ENCODE measurements at places on chromosomes 2 and 18.

DNA sequence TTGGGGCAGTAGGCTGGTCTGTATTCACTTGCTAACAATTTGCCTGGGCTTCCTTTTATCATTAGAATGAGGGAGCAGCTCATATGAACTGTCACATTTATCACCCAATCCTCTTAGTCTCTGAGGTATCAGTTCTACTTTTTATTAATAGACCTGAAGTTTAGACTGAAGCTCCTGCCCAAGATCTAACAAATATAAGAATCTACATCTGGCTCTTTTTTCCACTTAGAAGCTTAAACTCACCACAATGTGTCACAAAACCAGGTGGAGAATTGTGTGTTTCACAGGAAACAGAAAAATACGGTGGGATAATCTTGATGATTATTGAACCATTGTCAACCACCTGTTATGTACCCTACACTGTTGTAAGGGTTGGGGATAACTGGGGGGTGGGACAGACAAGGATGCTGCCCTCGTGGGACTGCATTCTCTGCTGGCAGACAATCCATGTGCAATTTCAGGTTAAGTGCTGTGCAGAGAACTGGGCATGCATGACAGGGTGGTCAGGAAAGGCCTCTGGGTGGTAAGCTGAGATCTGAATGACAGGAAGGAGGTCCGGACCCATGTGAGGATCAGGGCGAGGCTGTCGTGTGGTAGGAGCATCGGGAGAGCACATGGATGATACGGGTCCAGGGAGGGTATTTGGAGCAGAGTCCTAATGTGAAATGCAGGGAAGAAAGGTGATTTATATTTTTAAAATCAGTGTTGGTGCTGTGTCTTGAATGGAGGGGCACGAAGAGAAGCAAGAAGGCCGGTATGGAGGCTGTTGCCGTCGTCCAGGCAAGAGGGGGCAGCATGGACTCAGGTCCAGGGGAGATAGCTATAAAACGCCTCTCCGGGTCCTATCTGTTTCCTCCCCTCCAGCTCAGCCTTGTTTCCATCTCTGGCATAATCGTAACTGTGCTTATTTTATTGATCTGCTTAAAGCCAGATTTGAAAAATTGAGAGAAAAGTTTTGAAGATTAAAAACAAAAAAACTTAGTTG is 17.6 kb downstream of the MYL12B start:
- ATAC-seq = peak; percentile 12

DNA sequence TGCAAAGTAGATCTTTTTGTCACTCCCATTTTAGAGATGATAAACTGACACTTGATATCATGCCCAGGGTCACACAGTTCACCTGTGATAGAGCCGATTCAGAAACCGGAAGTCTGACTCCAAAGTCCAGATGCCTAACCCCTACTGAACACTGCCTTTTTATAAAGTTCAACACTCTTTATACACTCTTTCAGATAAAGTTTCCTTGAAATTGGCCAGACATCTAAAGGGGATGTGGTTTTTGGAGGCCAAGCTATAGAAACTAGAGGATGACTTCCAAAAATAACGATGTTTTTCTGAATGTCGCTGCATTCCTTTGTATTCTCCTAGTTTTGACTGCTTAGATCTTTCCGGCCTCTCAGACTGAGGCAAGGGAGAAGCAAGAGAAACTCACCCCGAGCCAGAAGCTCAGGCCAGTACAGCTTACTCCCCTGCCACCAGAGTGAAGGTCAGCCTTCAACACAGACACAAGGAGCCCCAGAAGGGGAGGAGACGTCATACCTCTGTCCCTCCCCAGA is 61.8 kb downstream of the NRP2 start:
- ATAC-seq = no peak

GRCh38 chr18:41666231-41666630 is 288.8 kb upstream of the PIK3C3 start:
- ATAC-seq = no peak

GRCh38 chr2:236862961-236863728 is 222.5 kb upstream of the COPS8 start:
- peak; percentile 66 for ATAC-seq

GRCh38 chr2:59658906-59659635 is 894.4 kb downstream of the BCL11A start:
- no peak for ATAC-seq

DNA sequence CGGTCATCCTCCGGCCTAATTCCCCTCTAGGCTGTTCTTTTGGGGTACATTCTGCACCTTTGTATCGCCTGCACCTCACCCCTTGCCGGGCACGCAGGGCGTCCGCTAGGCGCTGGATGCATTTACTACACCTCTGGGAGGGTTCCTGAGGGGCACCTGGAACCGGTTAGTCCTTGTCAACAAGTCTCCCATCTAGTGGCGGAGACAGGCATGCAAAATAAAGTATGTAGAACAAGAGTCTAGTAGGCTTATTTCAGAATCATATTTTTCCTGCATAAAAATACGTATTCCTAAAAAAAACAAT is 705 bp upstream of the TEX261 start:
- ATAC-seq = peak; percentile 79

DNA sequence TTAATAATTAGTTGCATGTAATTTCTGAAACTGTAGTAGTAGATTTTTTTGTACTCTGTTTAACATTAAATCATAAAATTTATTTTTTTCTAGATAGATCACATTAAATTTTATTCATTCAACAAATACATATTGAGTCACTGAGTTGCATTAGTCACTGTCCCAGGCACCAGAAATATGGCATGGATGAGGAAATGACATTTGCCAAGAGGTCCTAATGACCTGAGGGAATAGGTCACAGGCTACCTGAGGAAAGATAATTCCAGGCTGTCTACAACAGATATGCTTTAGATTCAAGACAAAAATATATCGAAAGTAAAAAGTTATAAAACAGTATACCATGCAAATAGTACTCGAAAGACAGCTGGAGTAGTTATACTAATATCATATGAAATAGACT is 852.4 kb upstream of the ACVR2A start:
- ATAC-seq = no peak

DNA sequence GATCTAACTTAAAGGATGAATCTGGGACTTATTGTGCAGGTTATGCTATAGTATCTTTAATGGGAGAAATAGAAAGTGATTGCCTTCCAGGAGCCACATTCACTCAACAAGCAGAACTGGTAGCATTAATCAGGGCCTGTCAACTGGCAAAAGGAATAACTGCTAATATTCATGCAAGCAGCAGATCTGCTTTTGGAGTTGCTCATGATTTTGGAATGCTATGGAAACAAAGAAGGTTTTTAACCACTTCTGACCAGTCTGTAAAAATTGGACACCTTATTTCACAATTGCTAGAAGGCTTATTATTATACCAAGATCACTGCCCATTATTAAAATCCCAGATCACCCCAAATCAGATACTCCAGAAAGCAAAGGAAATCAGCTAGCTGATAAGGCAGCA is 200.4 kb downstream of the MREG start:
- ATAC-seq = peak; percentile 47

DNA sequence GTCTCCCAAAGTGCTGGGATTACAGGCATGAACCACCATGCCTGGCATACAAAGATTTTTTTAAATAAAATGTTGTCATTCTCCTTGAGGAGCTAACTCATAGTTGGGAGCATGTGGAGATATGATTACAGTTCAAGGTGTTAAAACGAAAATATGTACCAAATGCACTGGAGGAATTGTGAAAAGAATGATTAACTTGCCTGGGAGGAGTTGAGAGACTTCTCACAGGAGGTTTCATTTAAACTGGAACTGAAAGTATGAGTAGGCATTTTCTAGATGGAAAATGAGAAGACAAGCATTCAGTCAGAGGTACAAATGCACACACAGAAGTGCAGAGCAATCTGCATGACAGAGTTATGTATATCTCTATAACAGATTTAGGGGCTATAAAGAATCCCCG is 126.6 kb upstream of the PDE1A start:
- ATAC-seq = no peak

- ATAC-seq = no peak
Observed at GRCh38 chr18:474416-474815, 26.1 kb downstream of the COLEC12 start.

GRCh38 chr2:182228741-182229140 is 198.1 kb downstream of the PDE1A start:
- peak; percentile 51 for ATAC-seq

DNA sequence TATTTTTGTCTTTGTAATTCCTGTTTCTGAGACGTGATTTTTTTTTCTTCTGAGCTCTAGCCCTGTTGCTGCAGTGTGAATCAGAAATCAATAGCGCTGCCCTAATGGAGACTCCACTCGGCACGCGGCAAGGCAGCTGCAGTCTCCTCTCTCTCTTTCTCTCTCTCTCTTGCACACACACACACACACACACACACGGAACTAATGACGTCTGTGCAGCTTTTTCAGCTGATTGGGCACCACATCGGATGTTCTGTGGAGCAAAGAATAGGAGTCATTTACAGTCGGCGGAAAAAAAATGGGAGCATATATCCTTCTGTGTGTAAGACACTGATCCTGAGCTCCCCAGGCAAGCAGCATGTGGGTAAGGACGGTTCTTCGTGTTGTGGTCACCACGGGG is 2.0 kb upstream of the MYT1L start:
- no peak for ATAC-seq

DNA sequence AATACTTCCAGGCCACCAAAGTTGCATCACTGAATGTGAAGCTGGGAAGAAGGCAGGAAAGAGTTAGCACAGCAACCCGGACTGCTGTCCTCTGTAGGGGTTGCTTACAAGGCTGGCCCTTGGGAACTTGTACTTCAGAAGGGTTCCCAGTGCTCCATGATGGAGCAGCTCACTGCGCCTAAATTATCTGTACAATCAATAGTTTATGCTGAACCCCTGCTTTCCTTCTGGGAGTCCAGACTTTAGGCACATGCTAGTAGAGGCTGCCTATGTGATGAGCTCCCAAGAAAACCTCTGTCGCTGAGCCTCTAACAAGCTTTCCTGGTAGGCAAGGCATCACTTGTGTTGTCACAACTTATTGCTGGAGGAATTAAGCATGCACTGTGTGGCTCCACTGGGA is 34.3 kb downstream of the XDH start:
- ATAC-seq = no peak

DNA sequence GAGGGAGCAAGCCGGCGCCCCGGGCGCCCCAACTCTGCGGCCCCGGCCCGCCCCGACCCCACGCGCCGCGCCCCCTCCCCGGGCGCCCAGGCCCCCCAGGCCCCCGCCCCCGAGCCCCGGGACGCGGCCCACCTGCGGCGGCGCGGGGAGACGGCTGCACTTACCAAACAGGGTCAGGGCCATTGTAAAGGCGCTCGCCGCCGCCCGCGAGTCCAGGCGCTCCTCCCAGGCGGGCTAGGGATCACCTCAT is 526 bp downstream of the CHN1 start:
- peak; percentile 66 for ATAC-seq

- ATAC-seq = peak; percentile 98
Observed at GRCh38 chr18:11518788-11519685, 90.4 kb upstream of the SLC35G4 start.

- no peak for ATAC-seq
Observed at GRCh38 chr18:50937183-50937582, 30.7 kb upstream of the ELAC1 start.

- 0 out of 3 replicates have a peak, but pooled peaks have one; percentile 44 for ATAC-seq
Observed at GRCh38 chr18:21134895-21135294, 23.3 kb upstream of the ROCK1 start.

DNA sequence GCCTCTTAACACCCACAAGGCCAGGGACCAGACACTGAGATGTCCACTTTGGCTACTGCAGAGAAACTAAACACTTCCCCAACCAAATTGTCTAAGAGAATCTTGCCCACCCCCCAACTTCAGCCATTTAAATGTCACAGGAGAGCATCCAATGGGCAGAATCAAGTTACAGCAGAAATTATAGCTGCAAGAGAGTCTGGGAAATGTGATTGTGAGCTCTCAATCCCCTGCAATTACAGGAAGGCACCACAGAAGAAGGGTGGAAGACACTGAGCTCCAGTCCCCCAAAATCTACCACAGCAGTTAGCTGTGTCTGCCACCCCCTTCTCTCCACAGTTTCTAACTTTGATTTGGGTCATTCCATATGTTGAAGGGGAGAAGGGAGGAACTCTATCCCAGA is 103.5 kb upstream of the ATL2 start:
- ATAC-seq = no peak

DNA sequence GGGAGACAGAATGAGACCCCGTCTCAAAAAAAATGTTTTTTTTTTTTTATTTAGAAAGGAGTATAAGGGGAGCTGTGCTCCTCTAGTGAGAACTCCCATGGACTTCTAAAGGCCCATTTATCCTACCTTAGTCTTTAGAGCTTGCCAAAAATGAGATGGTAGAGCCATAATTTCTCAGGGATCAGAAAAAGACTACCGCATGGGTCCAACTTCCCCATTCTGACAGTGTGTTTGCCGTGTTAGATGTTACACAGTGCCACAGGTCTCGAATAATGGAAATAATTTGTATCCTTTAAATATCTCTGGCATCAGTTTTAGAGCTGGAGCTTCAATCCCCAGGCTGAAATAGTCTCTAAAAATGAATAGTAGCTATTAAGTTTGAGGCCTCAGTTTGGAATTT is 6.0 kb upstream of the SLC39A10 start:
- no peak for ATAC-seq

DNA sequence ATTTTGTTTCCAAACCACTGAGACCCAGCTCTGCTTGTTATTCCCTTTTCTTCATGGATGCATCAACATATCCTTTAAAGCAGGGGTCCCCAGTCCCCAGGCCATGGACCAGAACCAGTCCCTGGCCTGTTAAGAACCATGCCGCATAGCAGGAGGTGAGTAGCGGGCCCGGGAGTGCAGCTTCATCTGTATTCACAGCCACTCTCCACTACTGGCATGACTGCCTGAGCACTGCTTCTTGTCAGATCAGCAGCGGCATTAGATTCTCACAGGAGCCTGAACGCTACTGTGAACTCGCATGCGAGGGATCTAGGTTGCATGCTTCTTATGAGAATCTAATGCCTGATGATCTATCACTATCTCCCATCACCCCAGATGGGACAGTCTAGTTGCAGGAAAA is 1.6 kb upstream of the POLI start:
- ATAC-seq = no peak

DNA sequence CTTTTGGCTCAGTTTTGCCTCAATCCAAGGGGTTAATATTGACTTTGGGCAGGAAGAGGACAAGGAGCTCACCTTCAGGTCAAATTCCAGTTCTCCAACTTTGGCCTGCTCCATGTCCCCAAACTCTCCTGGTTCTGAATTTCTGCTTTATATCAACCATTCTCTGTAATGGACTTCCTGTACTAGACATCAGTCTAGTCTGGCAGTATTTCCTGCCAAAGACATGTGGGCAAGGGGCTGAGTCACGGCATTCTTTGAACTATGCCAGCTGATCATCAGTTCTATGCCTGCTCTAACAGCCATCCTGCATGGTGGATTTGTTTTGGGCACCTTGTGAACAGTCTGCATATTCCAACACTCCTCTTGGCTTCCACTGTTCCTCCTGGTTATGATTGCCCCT is 199.4 kb downstream of the ZEB2 start:
- ATAC-seq = peak; percentile 96

- ATAC-seq = no peak
Observed at GRCh38 chr2:62240546-62240945, 44.6 kb downstream of the B3GNT2 start.

Data from SK-N-SH treated with all-trans-retinoic acid at 6 μM for 48 hours (cell line).